Activated CD4-positive, CD25-positive, alpha-beta regulatory T cell treated with anti-CD3 and anti-CD28 coated beads, Interleukin-2, amount 50 U/mL, for 72 hours (primary cell): ENCODE measurements at places on chromosomes 7 and 10.

DNA sequence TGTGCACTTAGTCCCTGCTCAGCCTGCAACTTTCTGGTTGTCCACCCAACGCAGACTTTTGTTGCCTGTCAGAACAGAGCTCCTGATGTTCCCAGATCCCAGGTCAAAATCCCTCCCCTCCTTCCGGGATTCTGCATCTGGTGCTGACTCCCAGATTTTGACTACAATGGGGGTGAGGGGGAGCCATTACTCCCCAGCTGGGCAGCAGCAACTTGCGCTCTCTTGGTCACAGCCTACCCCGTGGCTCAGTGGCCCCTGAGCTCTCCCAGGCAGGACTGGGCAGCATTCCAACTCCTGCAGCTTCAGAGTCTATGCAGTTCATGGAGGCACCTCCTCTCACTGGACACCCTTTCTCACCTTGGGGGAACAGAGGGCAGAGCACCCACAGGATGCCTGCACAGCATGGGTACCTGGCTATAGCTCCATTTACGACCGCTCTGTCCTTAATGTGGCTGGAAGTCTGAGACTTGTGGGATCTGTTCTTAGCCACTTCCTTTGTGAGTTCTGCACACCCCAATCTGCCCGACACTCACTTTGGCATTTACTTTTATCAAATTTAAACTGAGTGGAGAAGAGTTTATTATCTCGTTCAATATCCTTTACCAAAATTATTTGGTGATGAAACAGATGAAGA, 545.5 kb upstream of the MGMT start:
- no peak for DNase-seq

DNA sequence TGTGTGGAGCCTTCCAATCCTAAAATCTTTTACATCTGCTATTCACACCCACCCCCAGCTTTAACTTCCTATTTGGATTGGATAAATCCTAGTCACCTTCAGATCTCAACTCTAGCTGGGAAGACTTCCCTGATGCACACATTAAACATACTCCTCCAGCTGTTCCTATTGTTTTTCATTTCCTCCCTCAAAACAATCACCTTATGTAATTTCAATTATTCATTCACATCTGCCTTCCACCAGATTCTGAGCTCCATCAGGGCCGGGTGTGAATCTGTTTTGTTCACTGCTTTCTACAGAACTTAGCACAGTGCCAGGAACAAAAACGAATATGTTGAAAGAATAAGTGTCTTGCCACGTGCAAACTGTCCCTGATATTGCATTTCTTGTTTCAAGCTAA, 497.4 kb downstream of the PLXDC2 start:
- DNase-seq: no peak

- DNase-seq: no peak
Observed at GRCh38 chr7:31076051-31076450, 23.9 kb downstream of the ADCYAP1R1 start.

GRCh38 chr10:24952143-24952706, at the start of gene PRTFDC1:
Gene PRTFDC1, minus strand, starts transcription at chr10:24952606. Its CDS starts 31 bp downstream, at chr10:24952575.
- no peak for DNase-seq
